Fibroblast of lung (primary cell): ENCODE measurements at places on chromosomes 16 and 17. TPM values are rescaled to one million over a fixed set of nuclear protein-coding genes. Genes with fewer than 3 reads are reported as not detected.
A peak's percentile ranks its signal among the peaks of the same experiment; 100 is the strongest.

The SLC26A11 gene
- 8.2 and 19.3 TPM in 2 replicates for total RNA-seq

The CDRT15 gene
- total RNA-seq: not detected in 2 replicates

GRCh38 chr17:12691173-12691572 is 25.5 kb downstream of the MYOCD start:
- no peak for DNase-seq

GRCh38 chr17:6592173-6592572 is 35.8 kb upstream of the PITPNM3 start:
- DNase-seq: peak; percentile 71

- DNase-seq: no peak
Observed at GRCh38 chr16:13767215-13767614, 152.7 kb upstream of the ERCC4 start.

GRCh38 chr17:79702034-79702433 is 28.7 kb upstream of the ENPP7 start:
- DNase-seq: no peak

DNA sequence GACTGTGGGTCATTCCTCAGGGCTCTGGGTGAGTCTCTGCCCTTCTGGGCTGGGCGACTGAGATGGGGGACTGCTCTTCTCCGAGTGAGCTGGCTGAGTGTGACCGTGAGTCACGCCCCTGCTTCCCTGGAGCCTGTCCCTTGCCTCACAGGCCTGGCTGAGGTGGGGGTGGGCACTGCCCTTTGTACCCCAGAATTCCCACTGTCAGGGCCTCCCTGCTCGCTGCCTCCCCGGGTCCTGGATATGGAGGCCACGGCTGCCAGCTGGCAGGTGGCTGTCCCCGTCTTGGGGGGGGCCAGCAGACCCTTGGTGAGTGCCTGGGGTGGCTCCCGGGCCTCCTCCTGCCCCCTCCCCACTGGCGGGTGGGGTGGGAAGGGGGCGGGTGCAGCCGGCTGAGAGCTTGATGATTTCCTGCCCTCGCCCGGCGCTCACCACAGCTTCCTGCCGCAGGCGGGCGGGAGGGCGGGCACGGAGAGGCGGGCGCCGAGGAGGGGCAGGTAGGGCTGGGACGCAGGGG is at the start of gene LAT:
Gene LAT (plus strand): TSS at position 434 of the 517 bp plus-strand sequence. CDS start 366 bp downstream, outside the sequence.
- DNase-seq: no peak

GRCh38 chr16:7408700-7409365 is 76.2 kb downstream of the RBFOX1 start:
- DNase-seq: no peak
